ENCODE measurements at places on chromosomes 6 and 20. TPM values are rescaled to one million over a fixed set of nuclear protein-coding genes. Genes with fewer than 3 reads are reported as not detected.

ASIP gene
- polyA plus RNA-seq = 8.0 TPM

AKAP12 gene
- polyA plus RNA-seq = 14.0 TPM

SNAI1 gene
- 8.4 TPM for polyA plus RNA-seq

DCDC2 gene
- polyA plus RNA-seq = not detected
